ENCODE measurements at places on chromosomes 13 and 19. TPM values are rescaled to one million over a fixed set of nuclear protein-coding genes. Genes with fewer than 3 reads are reported as not detected.

DNA sequence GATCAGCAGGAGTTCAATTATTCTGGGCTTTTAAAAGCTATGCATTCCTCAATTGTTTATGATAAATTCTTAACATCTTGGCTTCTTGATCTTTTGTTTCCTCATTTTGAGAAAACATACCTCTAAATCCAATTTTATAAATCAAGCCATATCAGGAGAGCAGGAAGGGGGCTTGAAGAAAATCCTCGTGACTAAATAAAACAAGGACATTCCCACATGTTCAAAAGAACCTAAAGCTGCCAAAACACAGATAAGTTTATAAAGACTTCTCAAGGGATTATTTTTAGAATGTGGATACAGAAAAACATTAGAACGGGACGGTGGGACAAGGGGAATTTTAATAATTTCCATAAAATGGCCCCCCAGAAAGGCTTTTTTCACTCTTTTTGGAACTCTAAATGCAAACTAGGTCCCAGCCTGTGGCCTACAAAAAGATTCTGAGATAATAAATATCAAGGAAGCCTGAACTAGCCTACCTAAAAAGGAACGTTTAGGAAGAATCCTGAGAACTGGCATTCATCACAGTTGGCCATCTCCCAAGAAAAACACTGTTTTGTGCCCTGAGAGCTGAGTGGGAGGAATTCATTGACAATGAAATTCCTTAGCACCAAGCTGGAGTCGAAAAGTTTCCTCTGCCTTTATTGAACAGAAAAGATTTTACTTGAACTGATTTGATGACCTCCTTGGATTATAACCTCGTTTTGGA, 30.1 kb downstream of the ZAR1L start:
- DNase-seq = no peak

DNA sequence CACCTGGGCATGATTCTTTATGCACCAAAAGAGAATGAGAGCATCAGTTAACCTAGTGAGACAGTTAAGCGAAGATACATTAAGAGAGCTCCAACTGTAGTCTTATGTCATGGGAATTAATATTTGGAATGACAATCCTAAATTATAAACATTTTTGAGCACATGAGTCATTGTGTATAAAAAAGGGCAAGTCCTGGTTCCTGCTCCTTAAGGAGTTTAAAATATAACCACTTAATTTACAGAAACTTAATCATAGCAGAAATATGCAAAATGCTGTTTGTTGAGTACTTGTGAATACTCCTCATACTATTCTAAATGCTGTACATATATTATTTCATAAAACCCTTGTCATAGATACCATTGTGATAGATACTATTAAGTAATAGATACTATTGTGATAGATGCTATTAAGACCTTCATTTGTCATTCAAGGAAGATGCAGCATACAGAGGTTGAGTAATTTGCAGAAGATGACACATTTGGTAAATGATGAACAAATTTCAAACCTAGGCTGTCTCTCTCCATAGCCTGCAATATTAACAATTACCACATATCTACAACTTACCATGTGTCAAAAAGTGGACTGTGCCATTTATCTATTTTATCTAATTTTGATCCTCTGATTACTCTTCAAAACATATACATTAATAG, 301.0 kb downstream of the TBC1D4 start:
- DNase-seq = no peak

The LRG1 gene
- total RNA-seq = 0.09 TPM

The IGFL4 gene
- 0.70 TPM for total RNA-seq

All from neural crest cell (in vitro differentiated cells).